Lower lobe of right lung (tissue), 2 donors: ENCODE measurements at places on chromosomes 5 and 9.

- no peak for DNase-seq
Measured at GRCh38 chr5:2797981-2798380, 46.5 kb upstream of the IRX2 start.

- no peak for DNase-seq
Measured at GRCh38 chr5:96200641-96201040, 232.4 kb downstream of the PCSK1 start.

- DNase-seq, result no peak
Measured at GRCh38 chr9:84823421-84824271, 154.1 kb downstream of the NTRK2 start.

DNA sequence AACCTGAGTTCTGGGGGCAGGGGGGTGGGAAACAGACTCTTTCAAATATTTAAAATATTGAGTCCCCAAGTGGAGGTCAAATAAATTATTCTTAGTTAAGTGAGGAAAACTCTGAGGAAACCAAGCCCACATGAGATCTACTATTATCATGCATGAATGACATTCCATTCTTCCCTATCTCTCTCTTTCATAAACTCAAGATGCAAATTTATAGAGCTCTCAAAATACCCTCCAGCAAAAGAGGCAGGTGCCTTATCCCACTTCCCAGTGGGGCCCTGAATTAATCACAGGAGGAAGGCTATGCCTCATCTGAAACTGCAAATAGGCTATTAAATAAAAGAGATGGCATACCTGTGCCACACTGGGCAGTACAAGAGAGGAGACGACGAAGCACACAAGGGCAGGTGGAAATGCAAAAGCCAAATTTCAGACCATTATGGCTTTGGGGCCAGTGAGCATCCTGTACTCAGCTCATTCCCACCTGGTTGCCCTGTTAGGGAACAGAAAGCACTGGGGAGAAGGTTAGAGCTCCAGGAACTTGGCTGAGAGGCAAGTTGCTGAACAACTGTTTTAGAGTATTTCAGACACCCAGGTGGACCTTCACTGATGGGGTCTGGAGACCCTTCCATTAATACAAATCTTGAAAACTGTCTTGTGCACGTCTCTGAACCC is 102.2 kb upstream of the EQTN start:
- no peak for DNase-seq

GRCh38 chr5:34857894-34858293 is 18.9 kb downstream of the TTC23L start:
- no peak for DNase-seq

- DNase-seq, result no peak
Measured at GRCh38 chr9:17928228-17928627, 349.4 kb downstream of the SH3GL2 start.

GRCh38 chr5:4879693-4880303 is 260.3 kb upstream of the ADAMTS16 start:
- DNase-seq, result peak; percentile 61

GRCh38 chr9:3887786-3888496 is 362.1 kb upstream of the RFX3 start:
- no peak for DNase-seq

DNA sequence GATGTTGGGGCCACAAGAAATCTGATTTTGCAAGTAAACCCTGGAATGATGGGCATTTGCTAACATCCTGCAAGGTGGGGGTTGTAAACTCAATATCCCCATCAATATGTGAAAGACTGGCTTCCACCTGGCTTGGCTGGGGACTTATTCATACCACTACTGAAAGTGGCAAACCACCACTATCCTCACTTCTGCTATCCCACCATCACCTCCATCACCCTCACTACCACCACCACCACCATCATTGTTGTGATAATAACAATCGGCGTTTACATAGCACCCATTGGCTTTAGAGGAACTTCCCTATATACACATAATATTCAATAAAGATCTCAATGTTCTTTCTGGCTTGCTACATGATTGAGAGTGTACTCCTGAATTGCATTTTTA is 224.7 kb upstream of the DAP start:
- no peak for DNase-seq

DNA sequence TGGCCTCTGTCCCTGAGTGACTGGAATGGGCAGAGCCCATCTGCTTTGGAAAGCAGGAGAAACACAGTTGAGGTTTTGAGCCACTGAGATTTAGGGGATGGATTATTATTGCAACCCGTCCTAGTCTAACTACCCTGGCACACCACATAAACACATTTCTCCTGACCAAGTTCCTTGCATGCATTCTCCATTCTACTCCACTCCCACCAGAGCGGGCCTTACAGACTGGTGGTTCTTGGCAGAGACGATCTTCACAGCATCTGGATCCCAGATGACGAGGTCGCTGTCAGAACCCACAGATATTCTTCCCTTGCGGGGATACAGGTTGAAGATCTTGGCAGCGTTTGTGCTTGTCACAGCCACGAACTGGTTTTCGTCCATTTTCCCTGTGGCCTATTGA is 111.0 kb downstream of the DPYSL3 start:
- DNase-seq, result no peak

- no peak for DNase-seq
Measured at GRCh38 chr5:122462486-122462885, 150.4 kb downstream of the SNCAIP start.

DNA sequence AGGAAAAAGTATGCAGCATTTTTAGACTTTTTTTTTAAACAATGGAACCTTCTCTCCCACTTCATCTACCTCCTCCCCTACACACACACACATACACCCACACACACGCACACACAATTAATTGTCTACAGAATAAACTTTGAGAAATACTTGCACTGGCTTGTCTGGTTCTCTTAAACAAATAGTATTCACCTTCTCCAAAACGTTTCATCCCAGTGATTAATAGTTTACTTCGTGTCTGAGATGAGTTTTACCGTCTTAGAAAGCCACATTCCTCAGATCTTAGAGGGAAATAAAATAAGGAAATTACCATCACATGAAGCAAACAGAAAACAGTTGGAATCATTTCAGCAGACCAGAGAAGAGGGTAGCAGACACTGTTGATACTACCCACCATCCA is 570.6 kb upstream of the CLINT1 start:
- no peak for DNase-seq

DNA sequence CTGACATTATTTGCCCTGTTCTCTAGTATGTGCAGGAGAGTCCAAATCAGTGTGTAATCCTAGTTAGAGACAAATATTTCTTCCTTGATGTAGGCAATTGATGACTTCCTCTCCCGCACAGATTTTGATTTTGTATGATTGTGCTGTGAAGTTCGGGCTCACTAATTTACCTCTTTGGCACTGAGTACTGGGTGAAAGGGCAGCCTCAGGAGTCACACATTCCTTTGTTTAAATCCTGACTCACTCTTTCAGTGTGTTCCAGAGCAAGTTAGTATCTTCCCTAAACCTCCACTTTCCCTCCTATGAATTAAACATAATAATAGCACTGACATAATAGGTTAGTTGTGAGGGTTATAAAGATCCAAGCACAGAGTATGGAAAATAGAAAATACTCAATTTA is 269.7 kb downstream of the ISL1 start:
- no peak for DNase-seq

DNA sequence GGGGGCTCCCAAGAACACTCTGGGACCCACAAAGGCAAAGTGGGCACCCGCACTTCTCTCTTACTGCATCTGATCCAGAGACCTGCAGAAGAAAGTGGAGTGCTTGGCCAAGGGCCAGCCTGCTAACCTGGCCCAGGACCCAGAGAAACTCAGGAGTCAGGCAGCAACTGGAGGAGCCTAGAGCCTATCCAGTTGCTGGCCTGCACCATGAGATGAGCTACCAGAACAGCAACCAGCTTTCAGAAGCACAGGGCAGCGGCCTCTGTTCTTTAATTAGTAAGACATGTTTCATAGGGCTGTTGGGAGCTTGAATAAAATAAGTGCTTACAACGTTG is 298.3 kb downstream of the GADD45G start:
- DNase-seq, result peak; percentile 56

DNA sequence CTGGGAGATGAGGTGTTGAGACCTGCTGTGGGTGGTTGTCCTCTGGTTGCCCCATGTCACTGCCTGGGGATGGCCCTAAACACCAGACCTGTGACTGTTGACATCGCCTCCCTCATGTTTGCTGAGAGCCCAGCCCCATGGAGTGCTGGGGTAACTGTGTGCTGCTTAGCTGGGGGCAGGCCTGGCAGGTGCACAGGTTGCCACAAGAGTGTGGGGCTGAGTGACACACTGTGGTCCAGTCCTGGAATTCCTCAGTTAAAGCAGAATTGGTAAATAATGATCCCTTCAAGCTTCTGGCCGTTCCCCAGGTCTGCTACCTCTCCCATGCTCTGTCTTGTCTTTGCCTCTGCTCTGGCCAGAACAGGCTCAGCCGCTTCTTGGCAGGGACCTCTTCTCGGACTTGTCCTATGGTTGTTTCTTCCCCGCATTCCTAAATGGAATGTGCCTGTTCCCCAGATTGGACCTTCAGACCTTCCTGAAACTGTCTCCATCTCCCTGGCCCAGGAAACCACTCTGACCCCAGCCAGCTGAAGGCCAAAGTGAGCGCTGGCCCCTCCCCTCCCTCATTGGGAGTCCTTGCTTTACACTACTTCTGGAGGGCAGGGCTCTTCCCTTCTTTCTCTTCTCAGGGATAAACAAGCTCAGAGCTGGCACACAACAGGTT is 61.2 kb upstream of the PITX1 start:
- peak; percentile 33 for DNase-seq

DNA sequence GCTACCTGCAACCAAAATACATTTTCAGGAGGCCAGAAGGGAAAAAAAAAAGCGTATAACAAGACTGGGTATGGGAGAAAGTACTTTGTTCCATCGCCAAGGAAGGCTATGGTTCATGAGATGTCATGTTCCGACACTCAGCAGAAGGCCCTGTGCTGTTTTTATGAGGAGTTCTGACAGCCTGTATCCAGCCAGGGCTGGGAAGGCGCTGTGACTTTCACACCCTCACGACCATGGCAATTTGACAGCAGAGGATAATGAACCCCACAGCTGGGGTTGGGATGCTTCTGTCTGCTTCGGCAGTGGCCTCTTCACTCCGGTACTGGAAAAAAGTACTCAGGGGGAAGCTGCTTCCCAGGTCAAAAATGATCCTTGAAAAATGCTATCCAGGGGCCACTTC is 154.4 kb downstream of the PRELID2 start:
- no peak for DNase-seq

DNA sequence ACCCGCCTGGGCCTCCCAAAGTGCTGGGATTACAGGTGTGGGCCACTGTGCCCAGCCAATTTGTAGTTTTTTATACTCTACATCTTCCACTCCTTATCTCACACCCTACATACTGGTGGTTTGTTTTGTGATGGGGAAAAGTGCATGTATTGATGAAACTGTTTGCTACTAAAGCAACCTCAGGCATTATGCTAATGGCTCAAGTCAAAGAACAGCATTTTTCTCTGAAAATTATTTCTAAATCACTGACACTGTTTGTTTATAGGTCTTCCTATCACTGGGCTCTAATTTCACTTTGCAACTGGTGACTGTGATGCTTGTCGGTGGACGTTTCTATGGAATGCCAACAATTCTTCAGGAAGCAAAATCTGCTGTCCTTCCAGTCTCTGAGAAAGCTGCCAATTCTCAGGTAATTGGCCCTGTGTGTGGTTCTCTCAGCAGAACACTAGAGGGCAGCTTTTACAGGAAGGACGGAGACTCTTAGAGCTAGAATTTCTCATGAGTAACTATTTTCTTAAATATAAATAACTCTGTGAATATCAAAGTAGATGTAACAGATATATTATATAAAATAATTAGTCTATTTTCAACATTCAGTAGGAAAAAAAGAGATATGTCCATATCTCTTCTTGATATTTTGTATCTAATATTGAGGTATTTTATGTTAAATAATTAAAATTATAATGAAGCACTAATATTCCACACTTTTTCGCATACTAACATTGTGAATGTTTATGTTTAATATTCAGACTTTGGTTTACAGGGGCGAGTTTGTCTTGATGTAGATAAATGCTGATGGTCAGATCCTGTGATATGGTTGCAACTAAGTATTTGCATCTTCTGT is 244.1 kb downstream of the ADGRV1 start:
- DNase-seq, result no peak

- no peak for DNase-seq
Measured at GRCh38 chr9:34627716-34628655, 880 bp downstream of the ARID3C start.

- DNase-seq, result peak; percentile 16
Measured at GRCh38 chr9:134622896-134623257, 18.7 kb upstream of the COL5A1 start.

- DNase-seq, result no peak
Measured at GRCh38 chr5:10306806-10307205, 896 bp downstream of the CMBL start.
